Neuronal stem cell (in vitro differentiated cells): ENCODE measurements at places on chromosomes 1 and 21.

- DNase-seq, result no peak
Measured at GRCh38 chr1:162328512-162328911, 48.1 kb downstream of the SPATA46 start.

DNA sequence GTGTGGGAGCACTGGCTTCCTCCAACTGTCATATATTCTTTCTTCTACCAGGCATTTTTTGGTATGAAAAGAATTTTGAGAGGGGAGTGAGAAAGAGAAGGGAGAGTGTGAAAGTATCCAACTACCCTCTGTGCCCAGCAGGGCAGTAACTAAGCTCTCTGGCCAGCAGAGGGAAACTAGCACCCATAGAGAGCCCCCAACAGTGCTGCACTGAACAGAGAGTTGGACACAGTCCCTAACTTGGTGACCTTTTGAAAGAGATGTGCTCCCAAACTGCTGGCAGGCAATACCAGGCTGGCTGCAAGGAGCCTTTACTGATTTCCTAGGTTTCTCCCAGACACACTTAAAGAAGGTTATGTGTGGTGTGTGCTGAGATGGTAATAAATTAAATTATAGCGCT lies 118.8 kb upstream of the PBX1 start:
- no peak for DNase-seq

GRCh38 chr1:228304766-228305395 lies 97.0 kb downstream of the OBSCN start:
- no peak for DNase-seq

DNA sequence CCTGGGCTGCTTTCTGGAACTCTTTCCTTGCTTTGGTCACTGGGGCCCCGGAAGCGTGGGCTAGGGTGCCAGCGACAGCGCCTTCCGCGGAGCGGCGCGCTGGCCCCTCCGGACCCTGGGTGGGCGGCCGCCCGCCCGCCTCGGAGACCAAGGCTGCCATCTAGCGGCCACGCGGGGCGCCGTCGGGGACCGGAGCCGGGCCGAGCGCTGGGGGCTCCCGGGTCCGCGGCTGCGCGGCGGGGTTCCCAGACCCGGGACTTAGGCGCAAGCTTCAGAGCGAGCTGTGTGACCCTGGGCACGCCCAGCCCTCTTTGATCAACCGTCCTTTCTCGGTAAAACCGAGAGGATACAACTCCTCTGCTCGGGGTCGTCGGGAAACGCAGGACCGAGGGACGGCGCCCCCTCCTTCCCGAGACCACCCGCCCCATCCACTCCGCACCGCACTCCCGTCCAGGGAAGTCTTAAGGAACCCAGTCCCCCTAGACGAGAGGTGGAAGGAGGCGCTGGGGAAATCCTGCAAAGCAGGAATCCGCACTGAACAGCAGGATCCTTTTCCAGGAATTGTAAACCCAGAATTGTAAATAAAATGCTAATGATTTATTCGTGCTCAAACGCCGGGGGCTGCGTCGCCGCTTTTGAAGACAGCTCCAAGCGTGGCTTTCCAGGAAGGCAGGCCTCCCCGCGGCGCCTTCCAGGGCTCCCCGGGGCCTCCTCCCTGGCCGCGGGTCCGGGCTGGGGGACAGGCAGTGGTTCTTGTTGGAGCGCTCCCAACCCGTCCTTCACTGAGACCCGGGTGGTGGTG lies 41.2 kb downstream of the RRAGC start:
- peak; percentile 76 for DNase-seq

- no peak for DNase-seq
Measured at GRCh38 chr1:204495078-204495753, 611 bp upstream of the PIK3C2B start.

GRCh38 chr1:33275195-33275594 lies 18.9 kb downstream of the ZNF362 start:
- DNase-seq, result no peak

DNA sequence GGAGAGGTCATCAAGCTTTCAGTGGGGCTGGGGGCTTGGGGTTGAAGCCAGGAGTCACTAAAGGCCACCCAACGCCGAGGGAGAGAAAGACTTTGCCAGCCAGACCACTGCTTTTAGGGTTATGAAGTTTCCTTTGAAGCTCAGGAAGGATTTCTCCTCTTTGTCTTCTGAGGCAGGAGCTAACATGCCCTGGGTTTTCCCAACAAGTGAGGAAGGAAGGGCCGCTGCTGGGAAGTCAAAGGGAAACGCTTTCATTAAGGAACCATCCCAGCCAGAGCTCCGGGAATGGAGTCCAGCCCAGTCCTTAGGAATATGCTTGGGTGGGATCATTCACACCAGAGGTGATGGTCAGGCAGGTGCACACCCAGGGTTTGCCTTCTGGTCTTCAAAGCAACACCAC lies 436.9 kb downstream of the PRDM2 start:
- no peak for DNase-seq

GRCh38 chr1:72969461-72969860 lies 687.1 kb upstream of the NEGR1 start:
- DNase-seq, result no peak

DNA sequence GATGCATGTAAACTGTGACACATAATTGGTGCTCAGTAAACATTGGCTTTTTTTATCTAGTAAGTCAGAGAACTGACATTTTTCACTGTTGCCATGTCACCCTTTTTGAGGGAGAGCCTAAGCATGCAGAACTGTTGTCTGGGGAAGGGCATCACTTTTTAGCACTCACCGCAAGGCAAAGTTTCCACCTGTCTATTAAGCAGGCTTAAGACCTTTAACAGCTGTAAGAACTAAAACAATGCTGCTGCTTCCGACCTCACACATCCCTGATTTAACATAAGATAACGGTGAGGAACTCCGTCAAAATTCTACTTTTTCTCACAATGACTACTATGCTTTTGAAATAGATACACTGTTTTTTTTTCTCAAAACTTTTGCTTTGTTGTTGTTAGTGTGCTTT lies 554.8 kb downstream of the NUF2 start:
- no peak for DNase-seq

GRCh38 chr1:29134695-29135028 lies 11.0 kb upstream of the TMEM200B start:
- no peak for DNase-seq

DNA sequence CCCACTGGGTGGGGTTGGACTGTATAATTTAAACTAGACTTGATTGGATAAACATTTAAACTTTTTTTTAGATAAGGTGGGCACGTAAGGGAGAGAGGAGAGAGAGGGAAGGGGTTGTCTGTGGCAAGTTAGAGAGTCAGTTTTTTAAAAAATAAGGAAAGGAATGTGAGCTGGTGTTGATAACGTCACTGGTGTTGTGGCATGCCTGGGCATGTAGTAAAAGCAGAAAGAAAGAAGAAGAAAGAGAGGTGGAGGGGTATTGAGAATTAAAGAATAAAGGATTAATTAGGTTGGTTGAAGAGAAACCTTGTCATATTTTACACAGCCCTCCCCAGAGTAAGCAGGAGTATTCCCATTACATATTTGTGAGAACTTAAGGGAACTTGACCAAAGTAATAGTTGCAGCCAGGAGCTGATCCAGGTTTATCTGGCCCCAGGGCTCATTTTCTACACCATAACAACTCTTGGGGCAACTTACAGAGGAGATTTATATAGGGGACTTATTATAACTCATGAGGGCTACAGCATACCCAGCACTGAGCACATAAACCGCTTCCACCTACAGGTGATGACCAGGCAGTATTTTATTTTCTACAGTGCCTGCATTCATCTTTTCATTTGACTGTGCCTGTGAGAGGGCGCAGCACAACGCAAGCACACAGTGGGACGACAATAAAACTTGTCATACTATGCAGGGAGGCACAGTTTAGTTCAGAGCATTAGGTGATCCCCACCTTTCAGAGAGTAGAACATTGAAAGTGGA lies 70.2 kb downstream of the CCDC30 start:
- no peak for DNase-seq

DNA sequence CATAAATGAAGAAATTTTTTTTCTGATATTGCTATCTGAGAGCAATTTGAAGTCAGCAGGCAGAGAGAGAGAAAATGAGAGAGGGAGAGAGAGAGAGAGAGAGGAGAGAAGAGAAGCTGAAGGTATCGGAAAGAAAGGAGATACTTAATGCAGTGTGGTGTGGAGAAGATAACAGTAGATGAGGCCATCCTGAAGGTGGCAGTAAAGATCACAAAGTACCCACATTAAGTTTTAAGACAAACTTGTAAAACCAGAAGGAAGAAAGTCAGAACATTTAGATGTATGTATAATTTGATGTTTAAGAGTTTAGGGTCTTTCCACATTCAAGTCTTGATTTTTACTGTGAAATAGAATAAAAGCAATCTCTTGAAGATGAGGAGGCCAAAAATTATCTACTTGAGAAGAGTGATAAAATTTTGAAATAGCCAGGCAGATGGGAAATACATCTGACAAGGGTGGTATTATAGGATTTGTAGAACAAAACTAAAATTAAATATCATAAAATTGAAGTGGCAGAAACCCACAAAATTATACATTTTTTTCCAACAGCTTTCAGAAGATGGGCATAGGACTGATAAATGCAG lies 1753.4 kb downstream of the MRPL39 start:
- peak; percentile 6 for DNase-seq
